ENCODE measurements at places on chromosomes 6 and 20. TPM values are rescaled to one million over a fixed set of nuclear protein-coding genes. Genes with fewer than 3 reads are reported as not detected.

GRCh38 chr6:24517659-24518543 is 23.1 kb downstream of the ALDH5A1 start:
- DNase-seq: no peak

- DNase-seq: no peak
These were observed 464.8 kb downstream of the CBLN4 start for GRCh38 chr20:55540486-55540885.

Gene KHDC1L
- polyA plus RNA-seq: not detected

GRCh38 chr6:85192186-85192585 is 257.7 kb upstream of the NT5E start:
- no peak for DNase-seq

Gene FHL5
- 0.13 TPM for polyA plus RNA-seq

DNA sequence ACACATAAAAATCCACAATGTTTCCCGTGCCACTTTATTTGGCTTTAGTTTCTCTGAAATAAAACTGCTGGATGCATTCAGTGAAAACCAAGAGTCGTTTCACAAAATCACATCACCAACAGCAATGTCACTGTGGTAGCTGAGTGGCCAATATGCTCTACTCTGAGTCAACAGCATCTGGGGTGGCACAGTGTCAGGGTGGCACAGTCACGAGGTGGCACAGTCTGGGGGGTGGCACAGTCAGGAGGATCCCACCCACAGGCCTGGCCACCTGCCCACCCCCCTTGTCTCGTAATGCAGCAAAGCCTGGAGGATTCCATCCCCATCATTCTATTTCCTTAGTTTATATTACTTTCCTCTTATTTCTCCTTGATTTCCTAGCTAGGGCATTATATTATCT is 87.0 kb downstream of the ANKRD60 start:
- DNase-seq: no peak

Measured in renal cortex interstitium (tissue), 15 donors.